AG10803 (cell line): ENCODE measurements at places on chromosomes 11 and 22.

GRCh38 chr11:126560221-126560620, 204.7 kb downstream of the ST3GAL4 start:
- DNase-seq, result no peak

- DNase-seq, result no peak
Measured at GRCh38 chr22:26525946-26526564, 13.8 kb upstream of the TFIP11 start.

DNA sequence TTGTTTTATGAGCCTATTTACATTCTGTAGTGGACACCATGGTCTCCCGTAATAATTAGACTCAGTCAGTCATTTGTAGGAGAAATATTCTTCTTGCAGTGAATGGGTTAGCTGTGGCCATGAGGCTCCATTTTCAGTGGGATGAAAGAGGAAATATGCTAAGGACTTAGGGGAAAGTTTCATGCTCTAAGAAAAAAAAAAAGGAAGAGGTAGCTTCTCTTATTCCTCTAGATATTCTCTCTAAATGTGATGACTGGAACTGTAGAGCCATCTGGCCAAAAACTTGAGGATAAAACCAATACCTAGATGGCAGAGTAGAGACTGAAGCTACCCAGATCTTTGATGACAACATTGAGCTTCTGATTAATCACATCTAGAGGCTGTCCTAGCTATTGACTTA, 75.8 kb upstream of the SESN3 start:
- DNase-seq, result no peak

DNA sequence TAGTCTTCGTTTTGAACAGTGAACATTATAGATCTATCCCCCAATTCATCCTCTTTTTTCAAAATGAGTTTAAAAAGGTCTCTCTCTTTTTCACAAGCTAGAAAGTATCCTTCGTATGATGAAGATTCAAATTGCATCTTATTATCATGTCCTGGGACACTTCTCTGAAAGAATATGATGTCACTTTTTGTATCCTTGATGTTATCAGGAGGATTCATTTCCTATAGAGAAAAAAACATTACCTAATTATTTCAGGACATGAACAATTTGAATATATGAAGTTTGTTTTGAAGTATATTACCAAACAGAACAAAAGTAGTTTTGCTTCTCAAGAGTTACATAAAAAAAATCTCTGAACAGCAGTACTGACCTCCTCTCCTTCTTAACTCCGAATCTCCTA, 20.3 kb downstream of the IL18 start:
- no peak for DNase-seq

DNA sequence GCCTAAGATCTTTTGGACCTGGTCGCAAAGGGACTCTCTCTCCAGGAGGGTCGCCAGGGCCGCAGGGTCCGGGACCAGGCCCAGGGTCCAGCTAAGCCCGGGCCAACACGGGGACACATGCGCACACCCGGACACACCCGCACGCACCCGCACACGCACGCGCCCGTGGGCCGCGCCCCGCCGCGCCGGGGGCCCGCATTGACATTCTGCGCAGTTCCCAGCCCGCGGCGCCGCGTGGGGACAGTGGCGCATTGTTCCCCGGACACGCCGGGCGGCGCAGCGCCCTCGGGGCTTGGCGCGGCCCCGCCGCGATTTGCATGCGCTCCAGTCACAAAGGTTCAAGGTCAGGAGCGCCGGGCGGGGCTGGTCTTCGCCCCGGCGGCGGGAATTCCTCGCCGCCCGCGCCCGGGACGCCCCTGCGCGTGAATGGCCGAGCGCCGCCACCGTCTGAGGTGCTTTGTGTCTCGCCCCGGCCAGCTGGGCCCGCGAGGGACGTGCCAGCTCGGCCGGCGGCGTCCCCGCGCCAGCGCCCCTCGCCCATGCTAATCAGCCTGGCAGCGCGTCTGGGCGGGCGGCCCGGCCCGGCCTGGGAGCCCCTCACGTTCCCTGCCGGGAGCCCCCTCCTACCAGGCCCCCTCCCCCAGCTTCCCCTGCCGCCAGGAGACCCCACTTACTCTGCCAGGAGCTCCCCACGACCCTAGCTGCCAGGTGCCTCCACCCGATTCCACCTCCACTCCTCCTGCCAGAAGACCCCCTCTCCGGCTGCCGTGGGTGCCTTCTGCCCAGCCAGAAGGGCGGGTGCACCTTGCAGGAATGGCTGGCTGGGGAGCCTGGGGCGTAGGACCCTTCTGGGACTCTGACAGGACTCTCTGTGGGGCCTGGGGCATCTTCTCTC, 50.5 kb upstream of the WNT7B start:
- no peak for DNase-seq

- DNase-seq, result peak; percentile 88
Measured at GRCh38 chr11:36289226-36289852, at the start of gene COMMD9. COMMD9 (minus strand) TSS chr11:36289424; CDS start chr11:36289412, 12 bp downstream.

- DNase-seq, result no peak
Measured at GRCh38 chr11:12925520-12925919, 83.6 kb upstream of the RASSF10 start.

- no peak for DNase-seq
Measured at GRCh38 chr22:32571761-32572160, 97.2 kb downstream of the FBXO7 start.

DNA sequence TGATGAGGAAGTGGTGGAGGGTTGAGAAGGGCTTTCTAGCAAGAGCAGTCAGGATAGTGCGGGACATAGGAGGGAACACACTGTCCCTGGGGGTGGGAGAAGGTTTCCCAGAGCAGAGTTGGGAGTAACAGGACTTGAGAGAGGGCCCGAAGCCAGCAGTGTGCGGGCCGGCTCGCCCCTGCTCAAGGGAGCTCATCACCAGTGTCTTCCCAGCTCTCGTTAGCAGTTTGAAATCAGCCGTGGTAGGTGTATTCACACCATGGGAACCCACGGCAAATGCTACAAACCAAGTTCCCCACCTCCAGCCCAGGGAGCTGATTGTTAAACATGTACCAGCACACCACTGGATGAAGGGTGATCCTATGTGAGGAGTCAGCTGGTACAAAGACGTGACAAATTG, 66.2 kb upstream of the EIF3D start:
- no peak for DNase-seq

DNA sequence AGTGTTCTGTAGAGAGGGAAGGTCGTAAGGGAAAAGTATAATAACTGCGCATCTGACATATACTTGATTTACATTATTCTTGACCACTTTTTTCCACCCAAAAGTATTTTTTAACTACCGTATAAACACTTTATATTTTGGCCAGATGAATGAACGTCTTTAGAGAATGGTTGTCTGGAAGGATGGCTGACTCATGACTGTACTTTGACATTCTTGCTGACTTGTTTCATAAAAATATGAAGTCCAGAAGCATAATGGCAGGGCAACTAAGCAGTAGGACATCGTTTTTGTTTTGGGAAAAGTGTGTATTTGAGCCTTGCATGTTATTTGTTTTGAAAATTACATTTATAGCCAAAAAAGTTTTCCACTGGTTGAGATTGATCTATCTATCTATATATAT, 110.0 kb downstream of the OSBP2 start:
- no peak for DNase-seq

- peak; percentile 94 for DNase-seq
Measured at GRCh38 chr11:575996-576768, at the start of gene PHRF1. PHRF1 (plus strand) TSS chr11:576470; CDS start chr11:581513, 5,043 bp downstream.

DNA sequence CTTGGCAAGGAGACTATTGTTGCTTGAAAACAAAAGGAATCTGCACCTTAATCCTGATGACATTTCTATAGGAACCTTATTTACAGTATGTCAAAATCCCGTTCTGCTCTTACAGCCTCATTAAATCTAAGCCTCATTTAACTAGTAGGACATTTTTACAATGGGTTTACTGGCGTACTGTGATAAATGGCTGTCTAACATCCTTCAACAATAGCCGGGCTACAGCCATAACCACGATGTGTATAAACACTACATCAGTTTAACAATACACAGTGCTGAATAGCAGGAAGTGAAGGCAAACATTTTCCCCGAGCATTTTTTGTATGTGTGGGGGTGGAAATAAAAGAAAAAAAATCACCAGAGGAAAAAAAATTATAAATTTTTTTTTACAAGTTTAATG, 131.2 kb downstream of the ARL14EP start:
- DNase-seq, result no peak

- peak; percentile 65 for DNase-seq
Measured at GRCh38 chr11:127006311-127006710, 5.7 kb upstream of the KIRREL3 start.

GRCh38 chr11:122782222-122782621, 56.1 kb upstream of the CRTAM start:
- no peak for DNase-seq

DNA sequence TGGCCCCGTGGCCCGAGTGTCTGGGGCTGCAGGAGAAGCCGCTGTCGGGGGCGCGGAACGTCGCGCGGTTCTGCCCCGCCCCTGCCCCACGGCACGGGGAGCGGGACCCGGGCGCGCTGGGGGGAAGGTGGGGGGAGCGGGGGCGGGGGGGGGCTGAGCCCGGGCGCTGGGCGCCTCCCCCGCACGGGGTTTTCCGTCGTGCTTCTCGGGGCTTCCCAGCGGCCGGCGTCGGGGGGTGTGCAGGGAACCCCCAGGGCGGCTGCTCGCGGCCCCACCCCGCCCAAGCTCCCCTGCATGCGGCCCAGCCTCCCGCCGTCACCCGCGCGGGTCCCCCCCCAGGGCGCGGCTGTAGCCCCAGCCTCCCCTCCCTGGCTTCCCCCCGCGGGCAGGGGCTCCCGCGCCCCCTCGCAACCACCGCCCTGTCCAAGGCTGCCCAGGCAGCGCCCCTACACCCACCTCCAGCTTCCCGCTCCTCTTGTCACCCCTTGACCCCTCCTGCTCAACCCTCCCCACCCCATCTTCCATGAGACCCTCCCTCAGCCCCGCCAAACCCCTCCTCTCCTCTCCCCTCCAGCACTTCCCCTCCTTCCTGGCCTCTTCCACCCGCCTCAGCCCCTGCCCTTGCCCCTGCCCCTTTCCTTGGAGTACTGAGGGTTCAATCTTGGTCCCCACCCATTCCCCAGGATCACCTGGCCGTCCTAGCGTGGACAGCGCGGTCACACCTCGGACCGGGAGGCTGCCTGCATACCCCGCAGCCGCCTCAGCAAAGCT, 1.7 kb downstream of the IL17REL start:
- DNase-seq, result no peak

DNA sequence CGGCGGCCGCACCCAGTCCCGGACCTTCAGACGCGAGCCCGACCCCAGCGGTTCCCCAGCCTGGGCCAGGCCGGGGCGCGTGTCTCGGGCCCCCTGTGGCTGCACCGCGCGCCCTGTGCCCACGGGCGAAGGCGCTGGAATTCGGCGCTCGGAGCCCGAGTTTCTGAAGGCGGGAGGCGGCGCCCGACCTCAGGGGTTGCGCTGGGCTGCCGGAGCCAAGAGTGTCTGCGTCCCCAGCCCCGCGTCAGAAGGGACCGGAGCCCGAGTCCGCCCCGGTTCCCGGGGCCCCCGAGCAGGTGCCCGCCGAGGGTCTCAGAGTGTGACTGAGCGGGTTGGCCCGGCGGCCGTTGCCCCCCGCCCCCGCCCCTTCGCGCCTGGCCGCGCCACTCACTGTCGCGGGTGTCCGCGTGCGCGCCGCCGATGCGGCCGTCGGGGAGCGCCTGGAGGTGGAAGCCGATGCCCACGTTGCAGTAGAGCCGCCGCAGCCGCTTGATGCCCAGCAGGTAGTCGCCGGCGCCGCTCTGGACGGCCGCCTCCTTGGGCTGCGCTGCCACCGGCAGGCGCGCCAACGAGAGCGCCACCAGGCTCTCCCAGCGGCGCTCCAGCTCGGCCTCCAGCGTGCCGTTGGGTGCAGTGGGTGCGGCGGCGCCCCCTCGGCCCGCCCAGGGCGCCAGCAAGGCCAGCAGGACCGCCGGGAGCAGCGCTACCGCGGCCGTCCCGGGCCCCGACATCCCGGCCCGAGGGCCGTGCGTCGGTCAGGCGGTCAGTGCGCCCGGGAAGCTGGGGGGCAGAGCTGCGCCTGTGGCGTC, 583 bp downstream of the FGF4 start:
- no peak for DNase-seq

- no peak for DNase-seq
Measured at GRCh38 chr11:559712-560304, 730 bp downstream of the LMNTD2 start.

DNA sequence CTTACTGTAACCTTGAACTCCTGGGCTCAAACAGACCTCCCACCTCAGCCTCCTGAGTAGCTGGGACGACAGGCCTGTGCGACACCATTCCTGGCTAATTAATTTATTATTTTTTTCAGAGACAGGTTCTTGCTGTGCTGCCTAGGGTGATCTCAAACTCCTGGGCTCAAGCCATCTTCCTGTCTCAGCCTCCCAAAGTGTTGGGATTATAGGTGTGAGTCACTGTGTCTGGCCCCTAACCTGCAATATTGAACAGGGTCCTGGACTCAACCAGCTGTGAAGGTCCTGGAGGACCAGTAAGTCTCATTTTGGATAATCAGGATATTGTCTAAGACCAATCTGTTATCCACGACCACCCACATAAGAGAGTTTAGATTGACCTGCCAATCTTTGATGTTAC, 15.2 kb downstream of the CCDC134 start:
- no peak for DNase-seq
